ENCODE measurements at places on chromosomes 16 and 17.

DNA sequence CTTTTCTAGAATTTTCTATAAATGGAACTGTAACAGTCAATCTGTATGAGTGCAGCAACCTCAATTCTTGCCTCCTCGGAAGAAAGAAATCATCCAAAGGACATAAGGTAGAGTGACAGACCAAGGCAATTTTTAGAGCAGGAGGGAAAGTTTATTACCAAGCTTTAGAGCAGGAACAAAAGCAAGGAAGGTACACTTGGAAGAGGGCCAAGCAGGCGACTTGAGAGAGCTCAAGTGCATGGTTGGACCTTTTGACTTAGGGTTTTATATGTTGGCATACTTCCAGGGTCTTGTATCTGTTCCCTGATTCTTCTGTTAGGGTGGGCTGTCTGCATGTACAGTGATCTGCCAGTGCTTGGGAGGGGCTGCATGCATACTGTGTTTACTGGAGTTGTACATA, 50.3 kb downstream of the SCNN1G start:
- DNase-seq: no peak

DNA sequence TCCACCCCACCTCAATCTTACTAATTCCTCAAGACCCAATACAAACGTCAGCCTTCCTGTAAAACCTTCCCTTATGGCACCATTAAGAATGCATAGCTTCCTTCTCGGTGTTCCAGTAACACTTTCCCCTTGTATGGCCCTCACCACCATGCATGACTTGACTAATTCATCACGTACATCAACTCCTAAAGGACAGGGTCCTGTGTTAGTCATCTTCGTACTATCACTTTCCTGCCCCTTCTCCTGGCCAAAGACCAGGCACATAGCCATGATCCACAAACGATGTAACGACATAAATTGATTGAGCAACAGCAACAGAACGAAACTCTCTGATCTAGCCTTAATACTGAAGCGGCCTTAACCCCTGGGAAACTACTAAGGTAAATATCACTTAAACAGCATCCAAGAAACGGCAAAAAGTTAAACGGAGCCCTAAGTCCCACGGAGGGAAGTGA, 612 bp downstream of the PSMD12 start:
- DNase-seq: no peak

- DNase-seq: no peak
Measured at GRCh38 chr17:38912221-38912813, 13.1 kb upstream of the LASP1NB start.

DNA sequence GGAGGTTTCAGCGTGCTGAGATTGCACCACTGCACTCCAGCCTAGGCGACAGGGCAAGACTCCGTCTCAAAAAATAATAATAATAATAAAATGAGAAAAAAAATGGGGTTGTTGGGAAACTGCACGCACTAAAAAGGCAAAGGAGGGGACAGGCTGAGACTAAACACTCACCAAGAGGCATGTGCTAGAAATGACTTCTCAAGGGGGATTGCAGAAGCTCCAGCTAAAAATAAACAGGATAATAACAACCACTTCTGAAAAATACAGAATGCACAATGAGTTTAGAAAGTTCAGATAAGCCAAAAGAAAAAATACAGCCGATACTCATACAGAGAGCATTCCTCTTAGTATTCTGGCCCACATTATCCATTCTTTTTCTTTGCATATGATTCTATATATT, 15.1 kb upstream of the TIMP2 start:
- no peak for DNase-seq

DNA sequence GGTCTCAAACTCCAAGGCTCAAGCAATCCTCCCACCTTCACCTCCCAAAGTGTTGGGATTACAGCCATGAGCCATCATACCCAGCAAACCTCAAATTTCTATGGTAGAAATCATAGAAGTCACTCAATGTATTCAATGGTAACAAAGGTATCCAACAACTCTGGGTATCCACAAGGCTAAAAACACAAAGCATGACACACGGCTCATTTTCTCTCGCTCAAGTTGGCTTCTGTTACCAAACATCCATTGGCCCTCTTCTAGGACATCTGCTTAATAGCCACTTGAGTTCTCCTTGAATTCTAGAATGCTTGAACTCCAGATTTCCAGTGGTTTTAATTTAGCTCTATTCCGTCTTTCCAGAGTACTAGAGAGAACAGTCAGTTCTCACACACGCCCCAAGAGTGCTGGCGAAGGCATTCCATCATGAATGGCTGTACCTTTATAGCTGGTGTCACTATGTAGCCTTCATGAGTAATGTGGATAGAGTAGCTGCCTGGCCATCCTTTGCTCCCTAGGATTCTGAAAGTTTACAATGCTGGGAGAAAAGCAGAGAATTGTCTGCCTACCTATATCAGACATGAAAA, 42.6 kb downstream of the SPAG9 start:
- DNase-seq: no peak

DNA sequence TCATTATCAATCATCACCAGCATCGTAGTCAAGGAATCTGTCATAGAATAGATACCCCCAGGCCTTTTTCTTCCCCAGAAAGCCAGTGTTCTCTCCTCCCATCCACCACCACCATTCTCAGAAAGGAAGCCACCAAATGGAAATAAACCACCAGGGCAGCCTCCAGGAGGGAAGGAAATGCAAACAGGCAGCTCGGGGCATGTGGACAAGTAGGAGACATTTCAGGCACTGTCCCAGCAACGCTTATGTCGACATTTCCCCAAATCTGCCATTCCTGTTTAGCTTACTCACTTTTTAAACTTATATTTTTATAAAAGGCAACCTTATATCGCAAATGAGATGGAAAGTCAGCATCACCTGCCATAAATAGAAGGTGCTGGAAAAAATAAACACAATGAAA, 15.8 kb downstream of the EMP2 start:
- no peak for DNase-seq

DNA sequence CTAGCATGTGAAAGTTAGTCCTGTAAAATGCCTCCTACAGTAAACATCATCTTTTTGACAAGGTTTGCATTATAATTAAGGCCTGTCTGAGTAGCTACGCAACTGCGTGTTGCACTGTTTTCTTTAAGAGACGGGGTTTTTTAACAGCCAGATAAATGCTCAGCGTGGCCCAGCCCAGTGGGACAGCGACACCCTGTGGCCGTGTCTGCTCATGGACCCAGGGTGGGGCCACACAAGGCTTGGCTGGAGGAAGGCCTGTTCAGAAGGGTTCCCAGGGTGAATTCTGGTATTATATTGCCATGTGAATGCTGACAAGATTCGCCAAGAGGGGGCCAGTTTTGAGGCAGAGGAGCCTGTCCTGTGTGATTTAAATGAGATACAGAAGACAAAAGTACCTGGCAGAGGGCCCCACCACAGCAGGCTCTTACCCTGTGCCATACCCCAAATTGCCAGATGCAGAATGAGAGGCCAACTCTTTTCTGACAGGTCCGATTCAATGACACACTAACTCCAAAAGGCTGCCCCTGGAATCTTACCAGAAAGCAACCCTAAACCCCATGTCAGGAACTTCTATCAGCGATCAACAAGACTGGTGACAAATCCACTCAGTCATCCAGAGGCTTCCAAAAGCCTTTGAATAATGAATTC, 65.9 kb upstream of the IRX6 start:
- DNase-seq: peak; percentile 19

GRCh38 chr16:85583491-85584181, 29.5 kb upstream of the GSE1 start:
- no peak for DNase-seq

DNA sequence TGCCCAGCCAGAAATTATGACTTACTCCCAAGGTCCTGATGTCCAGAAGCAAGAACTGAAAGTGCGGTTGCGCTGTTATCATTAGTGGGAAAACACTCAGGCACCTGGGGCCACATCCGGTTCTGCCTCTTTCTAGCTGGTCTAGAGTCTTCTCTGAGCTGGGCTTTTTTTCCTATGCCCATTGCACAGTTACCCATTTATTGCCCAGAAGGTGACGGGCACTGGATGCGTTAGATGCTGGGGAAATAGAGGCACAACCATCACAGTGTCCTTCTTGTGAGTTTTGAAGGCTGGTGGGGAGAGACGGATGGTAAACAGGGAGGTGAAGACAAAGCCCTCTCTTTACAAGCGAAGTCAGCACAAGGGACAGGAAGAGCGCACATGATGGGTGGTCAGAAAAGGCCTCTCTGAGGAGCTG, 37.7 kb downstream of the PLCG2 start:
- no peak for DNase-seq

DNA sequence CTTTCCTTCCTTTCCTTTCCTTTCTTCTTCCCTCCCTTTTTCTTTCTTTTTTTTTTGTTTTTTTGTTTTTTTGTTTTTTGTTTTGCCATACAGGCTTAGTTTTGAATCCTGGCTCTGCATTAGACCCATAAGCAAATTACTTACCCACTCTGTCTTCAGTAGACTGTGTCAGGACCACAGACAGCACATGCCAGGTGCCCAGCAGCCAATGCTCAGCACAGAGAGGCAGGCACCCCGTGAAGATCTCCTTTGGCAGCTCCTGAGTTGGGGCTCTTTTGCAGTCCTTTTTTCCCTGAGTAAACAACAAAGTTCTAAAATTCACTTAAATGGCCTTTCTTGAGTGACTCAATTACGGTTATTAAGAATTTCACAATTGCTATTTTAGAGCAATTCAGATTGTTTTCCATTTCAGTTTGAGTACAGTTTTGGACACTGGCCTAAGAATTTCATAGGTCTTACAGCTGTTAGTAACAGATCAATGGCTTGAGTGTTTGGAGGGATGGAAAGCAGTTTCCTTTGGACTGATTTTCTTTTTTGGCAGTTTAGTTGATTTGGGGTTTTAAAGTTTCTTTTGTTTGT, 26.2 kb upstream of the SLC5A11 start:
- DNase-seq: no peak

GRCh38 chr17:60910415-60910814, 232.8 kb downstream of the BCAS3 start:
- no peak for DNase-seq

DNA sequence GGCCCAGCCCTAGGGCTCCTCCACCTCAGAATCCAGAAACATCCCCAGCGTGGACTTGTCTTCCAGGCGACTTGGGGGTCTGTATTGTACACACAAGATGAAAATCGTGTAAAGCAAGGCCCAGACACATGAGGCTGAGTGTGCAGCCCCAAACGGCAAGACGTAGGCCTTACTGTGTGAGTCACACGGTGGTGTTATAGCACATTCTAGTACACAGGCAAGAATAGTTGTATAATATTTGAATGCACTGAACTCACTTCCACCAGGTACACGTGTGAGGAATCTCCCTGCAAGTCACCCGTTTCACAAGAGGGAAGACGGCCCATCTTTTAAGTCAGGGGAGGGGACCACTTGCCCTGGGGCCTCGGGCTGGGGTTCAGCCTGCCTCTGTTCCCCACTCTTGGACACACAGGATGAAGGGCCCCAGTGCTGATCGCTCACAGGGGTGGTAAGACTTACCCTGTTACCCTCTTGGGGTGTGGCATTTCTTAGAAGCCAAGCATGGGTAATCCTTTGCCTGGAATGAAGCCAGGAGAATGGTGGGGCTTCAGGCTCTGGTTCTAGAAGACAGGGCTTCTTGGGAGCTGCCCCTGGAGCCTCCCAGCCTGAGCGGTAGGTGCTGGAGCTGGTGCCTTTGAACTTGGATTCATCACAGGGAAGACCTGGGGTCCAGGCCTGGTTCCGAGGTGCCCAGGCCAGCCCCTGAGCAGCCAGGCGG, 71.3 kb downstream of the SREBF1 start:
- DNase-seq: no peak

- no peak for DNase-seq
Measured at GRCh38 chr16:2155977-2156848, 631 bp downstream of the TRAF7 start.

- no peak for DNase-seq
Measured at GRCh38 chr16:85952197-85952596, 53.2 kb downstream of the IRF8 start.

GRCh38 chr16:85428168-85428898, 184.8 kb upstream of the GSE1 start:
- DNase-seq: peak; percentile 54

GRCh38 chr16:50881331-50881830, 139.5 kb downstream of the CYLD start:
- no peak for DNase-seq

GRCh38 chr16:50213939-50214519, 52.3 kb upstream of the ADCY7 start:
- DNase-seq: no peak

- DNase-seq: no peak
Measured at GRCh38 chr17:2503627-2504026, 8.1 kb downstream of the METTL16 start.

DNA sequence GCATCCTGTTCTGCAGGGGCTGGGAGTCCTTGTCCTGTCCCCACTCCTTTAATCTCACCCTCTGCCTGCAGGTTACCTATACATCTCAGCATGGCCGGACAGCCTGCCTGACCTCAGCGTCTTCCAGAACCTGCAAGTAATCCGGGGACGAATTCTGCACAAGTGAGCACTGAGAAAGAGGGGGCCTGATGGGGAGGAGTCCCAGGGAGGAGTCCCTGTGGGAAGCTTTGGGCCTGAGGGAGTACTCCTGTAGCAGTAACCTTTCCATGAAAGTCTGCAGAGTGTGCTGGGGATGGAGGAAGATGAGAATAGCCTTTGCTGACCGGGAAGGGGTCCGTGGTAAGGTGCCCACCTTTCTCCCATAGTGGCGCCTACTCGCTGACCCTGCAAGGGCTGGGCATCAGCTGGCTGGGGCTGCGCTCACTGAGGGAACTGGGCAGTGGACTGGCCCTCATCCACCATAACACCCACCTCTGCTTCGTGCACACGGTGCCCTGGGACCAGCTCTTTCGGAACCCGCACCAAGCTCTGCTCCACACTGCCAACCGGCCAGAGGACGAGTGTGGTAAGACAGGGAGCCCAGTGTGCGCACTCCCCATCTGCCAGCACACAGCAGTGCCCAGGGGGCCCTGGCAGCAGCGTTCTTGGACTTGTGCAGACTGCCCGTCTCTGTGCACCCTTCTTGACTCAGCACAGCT, 14.8 kb downstream of the MIEN1 start:
- DNase-seq: no peak

GRCh38 chr17:40791111-40791510, 8.6 kb downstream of the KRT28 start:
- DNase-seq: no peak

- no peak for DNase-seq
Measured at GRCh38 chr16:12188935-12189249, 212.4 kb downstream of the SNX29 start.

DNA sequence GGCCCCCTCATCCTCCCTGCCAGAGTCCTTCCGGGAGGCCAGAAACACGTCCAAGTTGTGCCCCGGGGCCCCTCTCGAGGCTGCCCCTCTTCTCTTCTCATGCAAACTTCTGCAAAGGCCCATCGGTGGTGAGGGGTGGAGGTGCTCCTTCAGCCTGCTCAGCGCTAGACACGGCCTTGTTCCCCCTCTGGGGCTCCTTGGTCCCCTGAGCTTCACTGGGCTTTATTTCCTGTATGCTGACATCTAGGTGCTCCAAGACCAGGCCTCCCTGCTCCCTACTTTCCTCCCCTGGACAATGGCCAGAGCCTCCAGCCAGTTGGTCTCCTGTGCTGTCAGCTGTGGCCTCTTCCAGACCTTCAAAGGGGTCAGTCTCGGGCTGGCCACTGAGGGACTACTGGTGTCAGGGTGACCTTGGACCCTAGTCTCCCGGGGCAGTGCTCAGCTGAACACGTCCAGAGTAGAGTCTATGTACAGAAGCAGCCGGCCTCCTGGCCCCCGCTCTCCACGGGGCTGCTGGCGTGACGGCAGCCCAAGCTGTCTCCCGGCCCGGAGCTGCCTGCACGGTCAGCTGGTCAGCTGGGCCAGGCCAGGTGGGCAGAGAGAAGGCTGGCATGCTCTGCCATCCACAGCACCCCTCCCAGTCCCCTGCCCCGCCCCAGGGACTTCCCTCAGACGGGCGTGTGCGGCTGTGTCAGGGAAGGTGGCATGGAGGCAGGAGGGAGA, 1.7 kb upstream of the PRR35 start:
- no peak for DNase-seq

Data from activated CD4-positive, alpha-beta T cell treated with anti-CD3 and anti-CD28 coated beads, Interleukin-2, amount 50 U/mL, for 1 hour (primary cell).